ENCODE measurements at places on chromosomes 7 and 10.
A peak's percentile ranks its signal among the peaks of the same experiment; 100 is the strongest.

GRCh38 chr10:48788554-48788953 lies 103.9 kb downstream of the WDFY4 start:
- no peak for DNase-seq

DNA sequence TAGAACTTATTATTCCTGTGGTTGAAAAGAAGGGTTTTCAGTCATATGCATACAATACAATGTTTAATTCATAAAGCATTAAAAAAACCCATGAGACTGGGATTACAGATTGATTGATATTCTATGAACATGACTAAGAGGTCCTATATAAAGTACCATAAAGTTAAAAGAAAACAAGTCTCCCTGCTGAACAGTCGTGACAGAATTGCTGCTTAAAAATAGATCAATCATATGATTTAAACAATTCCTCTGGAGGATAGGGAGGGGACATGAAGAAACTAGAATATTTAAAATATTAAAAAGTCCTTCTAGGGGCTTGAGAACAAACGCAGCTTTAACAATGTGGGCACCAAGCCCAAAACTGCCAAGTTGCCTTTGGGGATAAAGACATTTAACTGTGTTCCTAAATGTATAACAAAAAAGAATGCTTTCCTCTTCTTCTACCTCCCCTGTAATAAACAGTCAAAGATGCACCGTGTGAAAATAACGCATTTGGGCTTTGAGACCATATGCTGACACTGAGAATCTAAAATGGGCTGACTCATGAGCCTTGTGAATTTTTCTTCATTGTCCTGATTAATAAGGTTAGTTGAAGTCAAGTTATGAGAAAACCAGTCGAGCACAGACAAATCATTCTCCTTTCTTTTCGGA lies 25.8 kb downstream of the TWIST1 start:
- DNase-seq, result no peak

DNA sequence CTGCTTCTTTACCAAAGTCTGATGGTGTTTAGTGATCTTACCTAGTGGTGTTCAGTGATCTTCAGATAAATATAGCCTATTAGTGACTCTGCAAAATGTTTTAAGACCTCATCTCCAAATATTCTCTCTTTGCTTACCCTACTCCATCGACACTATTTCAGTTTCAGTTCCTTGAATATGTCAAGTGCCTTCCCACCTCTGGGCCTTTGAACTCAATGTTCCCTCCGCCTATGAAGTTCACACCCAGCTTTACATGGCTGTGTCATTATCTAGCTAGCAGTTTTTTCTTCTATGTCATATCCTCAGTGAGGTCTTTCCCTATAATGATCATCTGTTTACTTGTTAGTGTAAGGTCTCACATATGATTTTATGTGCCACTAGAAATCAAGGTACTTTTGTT lies 322.6 kb downstream of the DGKB start:
- no peak for DNase-seq

DNA sequence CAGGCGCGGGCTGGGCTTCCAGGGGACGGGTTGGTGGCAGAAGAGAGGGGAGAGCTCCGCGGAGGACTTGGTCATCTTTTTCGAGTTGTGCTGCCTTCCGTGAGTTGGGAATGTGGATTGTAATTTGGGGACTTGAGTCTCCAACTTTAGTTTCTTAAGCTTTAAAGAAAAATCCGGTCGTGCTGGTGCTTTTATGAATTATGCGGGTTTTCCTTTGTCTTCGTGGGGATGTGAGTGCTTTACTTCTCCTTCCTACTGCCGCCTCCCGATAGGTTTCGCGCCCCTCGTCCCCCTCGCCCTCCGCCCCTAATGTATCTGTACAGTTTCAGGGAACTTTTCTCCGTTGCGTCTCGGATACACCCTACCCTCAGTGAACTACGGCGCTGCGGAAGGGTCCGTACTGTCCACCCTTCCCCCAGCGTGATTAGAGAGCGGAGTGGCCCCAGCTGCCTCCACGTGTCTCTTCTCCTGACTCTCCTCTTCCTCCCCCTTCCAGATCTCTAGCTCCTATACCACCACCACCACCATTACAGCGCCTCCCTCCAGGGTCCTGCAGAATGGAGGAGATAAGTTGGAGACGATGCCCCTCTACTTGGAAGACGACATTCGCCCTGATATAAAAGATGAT lies 649 bp downstream of the SCD start:
- no peak for DNase-seq

DNA sequence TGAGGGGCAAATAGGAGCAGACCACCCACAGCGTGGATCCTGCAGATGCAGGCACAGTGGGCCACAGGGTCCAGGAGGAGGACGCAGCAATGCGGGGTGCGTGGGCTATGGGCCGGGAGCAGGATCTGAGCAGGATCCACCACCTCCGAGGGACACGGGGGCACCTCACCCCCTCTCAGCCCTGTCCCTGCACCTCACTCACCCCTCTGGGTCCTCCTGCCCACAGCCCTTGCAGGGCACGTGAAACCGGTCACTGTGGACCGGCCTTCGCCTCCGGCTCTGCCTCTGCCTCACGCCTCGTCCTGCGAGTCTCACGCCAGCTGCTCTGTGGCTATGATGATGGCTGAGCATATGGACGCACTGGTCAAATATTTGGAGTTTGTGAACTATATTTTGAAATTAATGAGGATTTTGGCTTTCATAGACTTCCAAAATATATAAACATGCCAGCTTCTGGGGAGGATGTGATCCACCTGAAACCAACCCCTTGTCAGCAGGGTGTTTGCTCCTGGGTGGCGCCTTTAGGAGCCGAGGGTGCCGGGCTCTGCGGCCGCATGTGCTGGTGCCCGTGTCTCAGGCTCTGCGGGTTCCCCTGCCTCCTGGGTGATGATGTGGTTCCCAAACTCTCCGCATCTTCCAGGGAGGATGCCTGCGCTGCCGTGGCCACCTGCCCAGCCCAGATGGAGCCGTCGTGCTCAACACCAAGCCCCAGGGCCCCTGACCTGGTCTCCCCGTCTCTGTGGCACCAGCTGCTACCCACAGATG lies 11.3 kb upstream of the ADGRA1 start:
- DNase-seq, result no peak

DNA sequence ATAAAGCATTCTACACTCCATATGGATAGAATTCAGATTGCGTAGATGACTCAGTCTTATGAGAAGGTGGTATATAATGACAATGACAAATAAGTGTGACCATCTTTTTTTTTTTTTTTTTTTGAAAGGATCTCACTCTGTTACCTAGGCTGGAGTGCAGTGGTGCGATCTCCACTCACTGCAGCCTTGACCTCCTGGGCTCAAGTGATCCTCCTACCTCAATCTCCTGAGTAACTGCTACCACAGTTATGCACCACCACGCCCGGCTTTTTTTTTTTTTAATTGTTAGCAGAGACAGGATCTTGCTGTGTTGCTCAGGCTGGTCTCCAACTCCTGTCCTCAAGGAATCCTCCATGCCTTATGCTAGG lies 43.2 kb upstream of the NRP1 start:
- no peak for DNase-seq

- no peak for DNase-seq
Measured at GRCh38 chr7:157027568-157028198, 17.2 kb upstream of the MNX1 start.

- peak; percentile 5 for DNase-seq
Measured at GRCh38 chr7:133051066-133051465, 30.8 kb downstream of the CHCHD3 start.

GRCh38 chr10:102645741-102646609 lies 1.7 kb downstream of the TRIM8 start:
- DNase-seq, result no peak

DNA sequence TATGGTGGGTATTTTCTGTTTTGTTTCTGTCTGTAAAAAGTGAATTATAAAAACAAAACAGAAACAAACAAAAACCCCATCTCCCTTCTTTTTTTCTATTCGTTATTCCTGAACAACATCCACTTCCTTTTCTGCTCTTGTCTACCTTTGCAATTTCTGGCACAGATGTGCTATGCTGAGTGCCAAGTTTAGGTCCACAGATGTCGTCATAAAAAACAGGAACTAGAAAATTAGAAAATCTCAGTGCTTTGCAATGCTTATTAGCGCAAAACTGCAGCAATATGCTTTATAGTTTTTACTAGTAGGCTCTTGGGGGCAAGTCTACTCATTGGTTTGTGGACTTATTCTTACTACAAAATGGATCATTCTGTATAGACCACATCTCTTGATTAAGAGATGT lies 94.2 kb upstream of the PRKCQ start:
- no peak for DNase-seq

DNA sequence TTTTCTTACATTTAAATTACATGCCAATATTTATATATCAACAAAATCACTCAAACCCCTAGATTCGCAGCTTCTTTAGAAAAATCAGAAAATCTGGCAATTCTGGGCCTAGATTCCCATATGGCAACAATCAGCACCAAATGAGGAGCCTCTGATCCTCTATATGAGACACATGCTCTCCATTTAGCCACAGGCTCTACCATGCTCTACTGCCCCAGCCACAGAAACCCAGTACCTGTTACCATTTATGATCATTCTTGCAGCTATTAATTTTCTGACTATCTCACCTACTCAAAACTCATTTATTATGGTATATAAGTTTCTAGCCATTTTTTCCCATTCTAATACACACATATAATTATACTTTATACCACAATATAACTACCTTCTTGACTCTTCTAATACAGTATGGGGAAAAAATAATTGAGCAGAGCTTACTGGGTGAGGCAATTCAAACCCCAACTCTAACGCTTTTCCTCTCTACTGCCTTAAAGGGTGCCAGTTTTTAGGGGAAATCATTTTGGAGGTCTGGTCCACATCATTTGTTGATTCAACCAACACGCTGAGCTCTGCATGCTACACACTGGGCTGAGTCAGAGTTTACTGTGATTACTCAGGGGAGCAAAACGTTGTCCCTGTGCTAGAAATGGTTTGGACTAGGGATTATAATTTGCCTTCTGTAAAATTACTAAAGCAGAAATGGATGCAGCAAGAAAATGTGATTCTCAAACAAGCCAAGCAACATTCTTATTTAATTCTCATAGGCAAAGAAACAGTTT lies 11.6 kb downstream of the PDLIM1 start:
- DNase-seq, result no peak

- DNase-seq, result no peak
Measured at GRCh38 chr7:31883761-31884164, 186.4 kb downstream of the PDE1C start.

- DNase-seq, result no peak
Measured at GRCh38 chr7:48899932-48900331, 24.4 kb upstream of the CDC14C start.

DNA sequence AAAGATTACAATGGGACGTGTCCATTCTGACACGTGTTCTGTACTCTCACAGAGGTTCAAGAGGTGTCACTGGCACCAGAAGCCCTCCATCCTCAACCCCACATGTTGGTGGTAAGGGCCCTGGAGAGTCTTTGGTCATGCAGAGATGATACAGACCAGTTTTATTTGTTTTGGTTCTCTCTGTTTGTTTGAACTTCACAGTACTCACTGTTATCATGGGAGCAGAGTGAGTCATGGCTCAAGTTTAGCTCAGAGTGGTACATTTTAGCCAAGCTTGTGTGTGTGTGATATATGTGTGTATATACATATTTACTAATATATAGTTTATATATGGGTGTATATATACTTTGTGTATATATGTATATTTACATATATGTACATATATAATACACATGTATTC lies 935.6 kb downstream of the GRID1 start:
- DNase-seq, result no peak

DNA sequence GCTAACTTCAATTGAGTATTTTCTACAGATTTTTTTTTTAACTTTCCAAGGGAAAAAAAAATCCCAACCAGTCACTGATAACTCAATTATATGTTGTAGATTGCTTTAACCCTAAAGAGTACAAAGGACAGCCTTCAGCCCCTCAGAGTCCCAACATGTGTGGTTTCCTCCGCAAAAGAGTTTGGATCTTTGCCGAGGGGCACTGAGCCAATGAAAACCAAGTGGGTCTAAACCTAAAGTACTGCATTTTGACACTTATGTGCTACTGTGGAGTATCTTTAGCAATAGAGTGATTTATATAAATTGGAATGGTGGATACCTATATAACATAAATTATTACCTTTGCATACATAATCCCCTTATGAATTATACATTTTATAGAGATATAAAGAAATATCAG lies 91.5 kb downstream of the SEMA3D start:
- DNase-seq, result no peak

GRCh38 chr7:148624735-148625134 lies 34.2 kb downstream of the C7orf33 start:
- DNase-seq, result no peak

GRCh38 chr10:43190775-43191174 lies 52.5 kb downstream of the CSGALNACT2 start:
- no peak for DNase-seq

GRCh38 chr10:27100813-27101347 lies 586 bp upstream of the ANKRD26 start:
- DNase-seq, result no peak

- no peak for DNase-seq
Measured at GRCh38 chr7:47326220-47326619, 255.7 kb downstream of the TNS3 start.

GRCh38 chr10:84552478-84552877 lies 224.1 kb downstream of the CCSER2 start:
- DNase-seq, result no peak

- DNase-seq, result no peak
Measured at GRCh38 chr7:41554481-41554880, 148.4 kb downstream of the INHBA start.

DNA sequence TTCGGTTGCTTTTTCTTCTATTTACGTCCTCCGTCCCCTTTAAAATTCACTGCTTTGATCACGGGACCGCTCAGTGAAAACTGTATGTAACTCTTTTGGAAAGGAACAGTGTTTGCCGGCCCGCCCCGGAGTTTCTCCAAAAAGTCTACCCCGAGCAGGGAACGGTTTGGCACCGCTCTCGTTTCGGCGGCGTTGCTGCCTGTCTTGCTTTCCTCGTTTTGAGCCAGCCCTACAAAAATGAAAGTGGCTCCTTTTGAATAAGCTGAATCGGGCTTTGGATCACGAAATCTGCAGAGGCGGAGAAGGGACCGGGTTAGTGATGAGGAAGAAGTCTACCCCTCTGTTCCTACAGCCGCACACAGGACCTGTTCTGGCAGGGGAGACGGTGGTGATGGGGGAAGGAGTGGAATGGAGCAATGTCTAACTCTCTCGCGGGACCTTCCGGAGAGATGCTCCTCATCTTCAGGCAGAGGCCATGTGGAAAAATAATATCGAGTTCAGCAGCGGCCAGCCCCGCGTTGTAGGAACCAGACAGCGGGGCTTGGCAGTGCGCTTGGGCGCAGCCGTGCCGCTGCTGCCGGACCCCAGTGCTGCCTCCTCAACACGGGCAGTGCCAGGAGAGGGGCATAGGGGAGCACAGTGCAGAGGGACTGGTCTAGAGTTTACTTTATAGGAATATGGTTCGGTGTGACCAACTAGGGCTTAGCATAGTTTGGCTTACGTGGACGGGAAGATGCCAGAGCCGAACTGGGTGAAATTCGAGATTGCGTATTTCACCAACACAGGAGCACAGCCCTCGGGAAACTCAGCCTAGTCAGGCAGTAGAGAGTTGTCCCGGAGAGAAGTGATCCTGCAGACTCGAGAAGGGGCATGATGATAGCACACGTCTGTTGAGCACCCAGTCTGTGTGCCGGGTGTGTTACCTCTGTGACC lies 1.4 kb downstream of the HTRA1 start:
- no peak for DNase-seq

- DNase-seq, result peak; percentile 1
Measured at GRCh38 chr10:5283305-5284158, 81.2 kb upstream of the UCN3 start.

Measured in NCI-H1105 treated with DMSO at 0.1 percent for 48 hours (cell line).